ENCODE measurements at places on chromosomes 12 and 14. TPM values are rescaled to one million over a fixed set of nuclear protein-coding genes. Genes with fewer than 3 reads are reported as not detected.

The COX8C gene
- total RNA-seq, result not detected

DNA sequence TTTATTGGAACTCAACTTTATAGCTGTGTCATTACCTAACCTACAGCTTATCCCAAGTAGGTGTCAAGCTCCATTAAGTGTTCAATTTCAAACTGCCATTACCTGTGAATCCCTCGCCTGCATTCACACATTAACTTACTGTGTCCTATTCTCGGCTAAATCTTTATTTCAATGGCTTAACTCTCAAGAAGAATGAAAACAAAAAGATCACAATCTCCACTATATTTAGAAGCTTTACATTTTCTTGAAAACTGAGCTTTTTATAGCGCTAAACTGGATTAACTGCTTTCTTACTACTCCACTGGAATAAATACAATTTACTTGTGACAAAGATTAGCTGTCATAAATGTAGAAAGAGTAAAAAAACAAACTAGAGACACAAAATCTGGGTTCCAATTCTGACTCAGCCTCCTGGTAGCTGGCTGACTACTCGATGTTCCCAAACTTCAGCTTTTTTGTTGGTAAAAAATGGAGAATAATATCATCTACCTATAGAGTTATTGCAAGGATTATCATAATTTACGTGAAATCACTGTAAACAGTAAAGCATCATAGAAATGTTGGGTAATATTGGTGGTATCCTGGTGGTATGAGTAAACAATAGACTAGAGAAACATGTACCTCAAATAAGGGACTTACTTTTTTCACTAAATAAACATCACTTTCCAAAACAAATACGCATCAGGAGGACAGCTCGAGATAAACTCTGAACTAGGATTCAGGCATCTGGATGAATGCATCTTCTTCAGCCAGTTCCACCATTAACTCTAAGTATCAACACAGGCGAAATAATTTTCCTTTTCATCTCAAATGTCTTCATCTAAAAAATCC lies 1.7 kb downstream of the RALGAPA1 start:
- no peaks in the 10 kb centered on the region for H3K36me3 ChIP-seq
- DNase-seq, result no peak
- H3K27ac ChIP-seq, result no peak overlapping the region
- no peaks in the 10 kb centered on the region for H3K27me3 ChIP-seq
- peaks cover 26% of the 10 kb centered on the region for H3K4me1 ChIP-seq
- H3K4me3 ChIP-seq, result peak overlapping the region; percentile 79

GRCh38 chr12:106303202-106303820 lies 778 bp downstream of the TCP11L2 start:
- peak overlapping the region; percentile 97 for H3K27ac ChIP-seq
- H3K36me3 ChIP-seq, result no peaks in the 10 kb centered on the region
- H3K27me3 ChIP-seq, result no peaks in the 10 kb centered on the region
- peaks cover 49% of the 10 kb centered on the region for H3K4me1 ChIP-seq
- DNase-seq, result peak; percentile 92

DNA sequence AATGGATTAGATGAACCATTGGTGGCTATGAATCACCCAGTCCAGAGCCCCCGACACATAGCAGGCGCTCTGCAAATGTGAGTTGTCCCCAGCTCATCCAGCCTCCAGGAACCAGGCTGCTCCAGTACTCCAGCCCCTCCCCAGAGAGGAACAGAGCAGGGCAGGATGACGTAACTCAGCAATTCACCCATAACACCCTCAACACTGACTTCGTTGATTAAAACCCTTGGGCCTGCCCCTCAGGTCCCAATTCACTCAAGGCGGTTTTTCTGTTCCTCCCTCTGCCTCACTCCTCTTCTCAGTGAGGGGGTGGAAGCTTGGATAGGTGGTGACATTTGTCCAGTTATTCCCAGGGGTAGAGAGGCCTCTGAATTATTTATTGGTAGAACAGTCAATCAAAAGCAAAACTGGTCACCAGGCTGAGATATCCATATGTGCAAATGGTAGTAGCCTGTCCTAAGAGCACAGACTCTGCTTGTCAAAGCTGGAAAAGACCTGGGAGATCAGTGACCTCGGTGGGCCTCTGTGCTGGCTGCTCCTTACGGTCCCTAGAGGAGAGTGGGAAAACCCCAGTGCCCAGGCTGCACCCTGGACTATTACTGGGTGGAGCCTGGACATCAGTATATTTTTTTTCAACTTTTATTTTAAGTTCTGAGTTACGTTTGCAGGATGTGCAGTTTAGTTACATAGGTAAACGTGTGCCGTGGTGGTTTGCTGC lies 97.0 kb downstream of the CMKLR1 start:
- no peak overlapping the region for H3K4me3 ChIP-seq
- DNase-seq, result no peak
- H3K27ac ChIP-seq, result no peak overlapping the region
- no peaks in the 10 kb centered on the region for H3K27me3 ChIP-seq
- no peaks in the 10 kb centered on the region for H3K36me3 ChIP-seq
- no peaks in the 10 kb centered on the region for H3K4me1 ChIP-seq

DNA sequence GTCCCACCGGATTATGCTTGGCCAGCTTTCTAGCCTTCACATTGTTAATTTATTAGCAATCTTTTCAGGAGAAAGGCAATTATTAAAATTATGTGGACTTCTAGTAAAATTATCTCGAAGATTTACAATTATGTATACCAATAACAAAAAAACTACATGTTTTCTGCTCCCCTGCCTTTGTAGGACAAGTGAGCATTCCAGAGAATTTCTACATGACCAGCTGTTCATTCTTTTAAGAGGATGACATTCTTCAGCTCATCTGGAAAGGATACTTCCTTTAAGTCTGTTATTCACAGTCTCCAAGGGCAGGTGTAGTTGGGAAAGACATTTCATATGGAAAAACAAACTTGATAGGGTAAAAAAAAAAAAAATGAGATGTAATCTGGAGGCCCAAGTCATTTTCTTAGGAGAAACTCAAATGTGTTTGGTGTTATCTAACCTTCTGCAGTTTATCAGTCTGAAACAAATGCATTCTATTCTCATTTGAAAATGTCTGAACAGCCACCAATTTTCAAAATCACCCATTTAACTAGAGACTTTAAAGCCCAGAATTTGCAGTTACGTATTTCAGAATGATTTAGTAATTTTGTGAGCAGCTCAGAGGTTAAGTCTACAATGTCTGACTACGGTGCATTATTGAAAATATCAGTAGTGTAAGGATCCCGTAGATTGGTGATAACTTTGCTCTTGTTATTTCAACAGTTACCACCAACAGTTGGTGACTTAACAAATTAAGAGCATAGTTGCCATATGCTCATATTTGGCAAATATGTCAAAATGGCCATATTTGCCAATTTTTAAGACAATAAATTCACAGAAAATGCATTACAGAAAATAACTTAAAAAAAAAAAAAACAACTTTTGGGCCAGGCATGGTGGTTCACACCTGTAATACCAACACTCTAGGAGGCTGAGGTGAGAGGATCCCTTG lies 1.8 kb upstream of the PHLDA1 start:
- H3K27me3 ChIP-seq, result no peaks in the 10 kb centered on the region
- peak overlapping the region; percentile 98 for H3K27ac ChIP-seq
- H3K4me3 ChIP-seq, result peak overlapping the region; percentile 66
- peaks cover 26% of the 10 kb centered on the region for H3K4me1 ChIP-seq

DNA sequence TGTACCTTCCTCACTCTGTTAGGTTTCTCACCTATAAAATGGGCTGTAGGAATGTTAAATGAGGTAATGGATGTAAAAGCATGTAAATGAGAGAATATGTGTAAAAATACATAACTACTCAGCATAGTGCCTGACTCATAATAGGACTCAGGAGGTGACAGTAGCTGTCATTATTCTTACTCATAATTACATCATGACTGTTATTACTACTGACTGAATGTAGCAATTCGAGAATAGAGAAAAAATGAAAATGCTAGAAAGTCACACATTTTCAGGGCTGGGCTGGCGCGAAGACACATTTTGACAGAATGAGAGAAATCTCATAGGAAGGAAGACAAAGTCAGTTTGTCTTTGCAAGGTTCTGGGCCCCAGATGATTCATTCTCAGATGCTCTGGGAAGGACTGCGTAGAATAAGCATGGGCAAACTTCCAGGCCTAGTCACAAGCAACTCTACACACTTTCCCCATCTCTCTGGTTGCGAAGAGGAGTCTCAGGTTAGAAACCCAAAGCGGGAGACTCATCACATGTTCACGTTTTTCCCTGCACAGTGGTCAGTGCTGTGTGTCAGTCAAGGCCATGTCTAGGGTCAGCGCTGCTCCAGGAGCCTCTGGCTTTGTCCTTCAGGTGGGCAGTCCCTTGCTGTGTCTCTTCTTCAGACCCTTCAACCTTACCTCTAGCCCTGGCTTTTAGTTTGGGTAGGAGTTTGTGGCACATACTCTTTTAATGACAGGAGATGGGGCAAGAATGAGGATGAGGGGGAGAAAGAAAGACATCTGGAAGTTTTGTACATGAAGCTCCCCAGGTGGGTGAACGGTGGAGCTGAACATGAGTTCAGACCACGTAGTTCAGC lies 8.4 kb downstream of the GPRC5A start:
- no peak overlapping the region for H3K4me3 ChIP-seq
- H3K27me3 ChIP-seq, result no peaks in the 10 kb centered on the region
- peak overlapping the region; percentile 54 for H3K27ac ChIP-seq
- H3K36me3 ChIP-seq, result no peaks in the 10 kb centered on the region

DNA sequence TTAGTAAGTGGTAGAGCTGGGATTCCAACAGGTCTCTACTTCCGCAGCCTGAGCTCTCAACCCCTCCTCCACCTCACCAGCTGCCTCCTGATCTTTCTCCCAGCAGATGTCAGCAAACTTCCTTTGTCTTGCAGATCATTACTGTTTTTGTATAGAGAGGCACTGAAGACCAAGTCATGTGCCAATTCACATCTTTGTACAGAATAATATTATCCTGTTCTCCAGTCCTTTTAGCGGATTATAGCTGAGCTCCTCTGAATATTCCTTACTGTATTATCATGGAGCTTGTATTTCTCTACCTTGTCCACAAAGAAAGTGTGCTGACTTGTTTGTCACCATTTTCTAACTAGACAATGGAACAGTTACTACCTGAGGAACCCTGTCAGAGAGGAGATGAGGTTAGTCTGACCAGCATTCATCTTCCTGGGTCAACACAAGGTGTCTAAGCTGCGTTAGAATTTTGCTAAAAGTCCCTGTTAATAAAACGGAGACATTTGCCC lies 142.3 kb upstream of the ARHGAP5 start:
- no peak for DNase-seq
- H3K27me3 ChIP-seq, result no peaks in the 10 kb centered on the region
- no peak overlapping the region for H3K27ac ChIP-seq
- H3K36me3 ChIP-seq, result no peaks in the 10 kb centered on the region
- H3K4me1 ChIP-seq, result no peaks in the 10 kb centered on the region

The EMP1 gene
- 360 TPM for total RNA-seq

DNA sequence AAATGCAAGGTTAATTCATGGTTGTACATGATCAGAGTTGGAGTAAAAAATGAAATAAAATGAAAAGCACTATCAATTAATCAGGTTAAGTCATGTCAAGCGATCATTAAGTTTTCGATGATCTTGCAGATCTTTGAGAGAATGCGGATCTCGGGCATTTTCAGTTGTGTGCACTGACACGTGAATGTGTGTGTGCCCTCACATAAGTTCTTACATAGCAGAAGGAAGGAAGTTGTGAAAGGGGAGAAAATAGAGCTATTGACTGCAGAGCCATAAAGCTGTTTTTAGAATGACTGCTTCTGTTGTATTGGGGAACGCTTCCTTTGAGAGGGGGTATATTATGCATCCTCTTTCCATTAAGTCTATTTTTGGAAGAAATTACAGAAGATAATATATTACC lies 101.3 kb downstream of the HMGA2 start:
- no peak overlapping the region for H3K4me3 ChIP-seq
- H3K27ac ChIP-seq, result no peak overlapping the region
- DNase-seq, result no peak
- no peaks in the 10 kb centered on the region for H3K36me3 ChIP-seq
- H3K27me3 ChIP-seq, result no peaks in the 10 kb centered on the region

DNA sequence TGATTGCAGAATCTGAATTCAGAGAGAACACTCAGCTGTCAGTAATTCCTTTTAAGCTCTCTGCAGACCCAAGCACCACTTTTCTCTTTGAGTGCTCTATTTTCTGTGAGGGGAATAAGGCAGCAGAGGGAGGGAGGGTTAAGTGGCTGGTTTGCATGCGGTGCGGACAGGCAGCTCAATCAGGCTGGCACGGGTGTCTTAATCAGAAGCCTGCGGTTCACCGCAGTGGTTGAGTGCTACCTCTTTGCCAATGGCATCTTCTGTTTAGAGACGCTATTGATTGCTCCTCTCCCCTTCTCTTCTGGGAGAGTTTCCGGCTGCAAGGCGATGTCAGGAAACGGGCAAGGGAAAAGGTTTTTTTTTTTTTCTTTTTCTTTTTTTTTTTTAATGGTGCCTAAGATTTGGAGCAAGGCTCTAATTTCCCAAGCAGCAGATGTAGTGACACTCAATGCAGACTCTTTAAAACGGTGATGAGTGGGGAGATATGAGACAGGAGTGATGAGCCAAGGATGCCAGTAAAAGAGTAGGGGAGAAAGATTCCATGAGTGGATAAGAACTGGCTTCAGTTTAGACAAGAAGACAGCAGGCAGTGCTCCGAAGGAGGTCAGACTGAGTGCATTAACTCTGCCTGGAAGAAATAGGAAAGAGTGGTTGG lies 533.7 kb upstream of the SEL1L start:
- no peaks in the 10 kb centered on the region for H3K27me3 ChIP-seq
- H3K36me3 ChIP-seq, result no peaks in the 10 kb centered on the region
- no peak overlapping the region for H3K27ac ChIP-seq
- no peak overlapping the region for H3K4me3 ChIP-seq

- H3K4me1 ChIP-seq, result peaks cover 45% of the 10 kb centered on the region
- DNase-seq, result no peak
- H3K4me3 ChIP-seq, result no peak overlapping the region
- no peak overlapping the region for H3K27ac ChIP-seq
- no peaks in the 10 kb centered on the region for H3K36me3 ChIP-seq
- no peaks in the 10 kb centered on the region for H3K27me3 ChIP-seq
These were observed 9.5 kb downstream of the PCNX1 start for GRCh38 chr14:70916799-70917198.

DNA sequence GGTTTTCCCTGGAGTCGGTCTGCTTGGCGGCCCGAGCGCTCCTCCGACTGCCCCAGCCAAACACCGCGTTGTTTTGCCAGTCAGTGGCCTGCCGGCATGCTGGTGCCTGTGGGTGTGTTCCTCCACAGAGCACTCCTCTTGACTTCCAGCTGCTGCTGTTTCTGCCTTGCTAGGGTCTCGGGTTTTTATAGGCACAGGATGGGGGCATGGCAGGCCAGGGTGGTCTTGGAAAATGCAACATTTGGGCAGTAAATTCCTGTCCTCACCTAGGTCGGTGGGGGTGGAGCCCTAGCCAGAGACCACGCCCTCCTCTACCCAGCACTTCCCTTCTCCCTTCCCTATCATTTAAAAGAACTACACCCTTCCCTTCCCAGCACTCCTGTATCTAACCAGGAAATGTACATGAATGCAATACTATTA lies 34.7 kb upstream of the VASH1 start:
- H3K27me3 ChIP-seq, result no peaks in the 10 kb centered on the region
- H3K27ac ChIP-seq, result no peak overlapping the region
- no peak overlapping the region for H3K4me3 ChIP-seq
- no peaks in the 10 kb centered on the region for H3K4me1 ChIP-seq
- peak; percentile 56 for DNase-seq
- no peaks in the 10 kb centered on the region for H3K36me3 ChIP-seq

The RGS6 gene
- 0.83 TPM for total RNA-seq
